ENCODE measurements at places on chromosomes 7 and 10. TPM values are rescaled to one million over a fixed set of nuclear protein-coding genes. Genes with fewer than 3 reads are reported as not detected.

DNA sequence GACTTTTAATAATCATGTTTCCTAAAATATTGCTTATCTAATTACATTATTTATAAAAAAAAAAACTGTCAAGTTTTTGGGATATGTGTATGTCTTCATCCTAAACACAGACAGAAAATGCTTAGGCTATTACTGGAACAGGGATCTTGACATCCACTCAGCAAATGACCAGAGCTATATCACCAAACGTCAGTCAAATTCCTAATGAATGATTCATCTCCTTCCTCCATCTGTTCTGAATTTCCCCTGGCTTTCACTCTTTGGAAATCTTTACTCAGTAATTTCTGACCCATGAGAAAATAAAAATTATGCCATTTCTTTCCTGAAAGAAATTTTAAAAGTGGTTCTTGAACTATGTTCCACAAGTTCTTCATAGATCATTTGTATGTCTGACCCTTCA lies 552.4 kb upstream of the KCND2 start:
- H3K4me3 ChIP-seq, result no peak overlapping the region
- H3K4me1 ChIP-seq, result no peaks in the 10 kb centered on the region
- H3K27me3 ChIP-seq, result no peaks in the 10 kb centered on the region
- no peak for DNase-seq
- H3K36me3 ChIP-seq, result no peaks in the 10 kb centered on the region

DNA sequence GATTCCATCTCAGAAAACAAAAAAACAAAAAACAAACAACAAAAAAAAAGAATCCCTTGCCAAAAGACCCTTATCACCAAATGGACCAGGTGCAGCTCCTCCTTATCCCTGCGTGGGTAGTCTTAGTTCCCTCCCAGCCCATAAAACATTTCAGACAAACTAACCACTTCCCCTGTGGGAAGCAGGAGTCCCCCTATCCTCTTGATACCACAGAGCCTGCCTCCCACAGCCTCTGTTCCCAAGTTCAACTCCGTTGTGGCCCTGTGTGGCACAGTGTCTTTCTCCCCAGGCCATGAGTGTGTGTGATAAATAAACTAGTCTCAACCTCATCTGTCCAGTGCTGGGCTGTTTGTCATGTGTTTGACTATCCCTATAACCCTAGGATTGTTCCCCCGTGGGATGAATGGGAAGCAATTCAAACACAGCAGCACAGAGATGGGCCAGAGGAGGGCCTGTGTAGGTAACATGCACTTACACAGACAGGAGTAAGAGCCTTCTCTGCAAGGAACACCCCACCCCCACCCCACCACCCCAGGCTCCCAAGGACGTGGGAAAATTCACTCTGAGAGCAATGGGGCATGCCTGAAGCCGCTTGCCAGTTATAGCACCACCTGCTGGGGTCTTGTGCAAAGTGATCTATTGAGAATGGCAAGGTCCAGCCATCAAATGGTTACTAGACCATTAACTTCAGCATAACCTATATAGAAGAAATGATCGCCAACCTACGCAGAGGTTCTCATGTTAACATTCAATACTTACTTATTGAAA lies 147.1 kb upstream of the GHITM start:
- no peak overlapping the region for H3K27ac ChIP-seq
- peaks cover 6% of the 10 kb centered on the region for H3K4me1 ChIP-seq
- no peak overlapping the region for H3K4me3 ChIP-seq

- no peak overlapping the region for H3K4me3 ChIP-seq
- no peak for DNase-seq
- no peaks in the 10 kb centered on the region for H3K36me3 ChIP-seq
- H3K4me1 ChIP-seq, result peaks cover 5% of the 10 kb centered on the region
Measured at GRCh38 chr10:71779641-71780040, 6.3 kb upstream of the VSIR start.

The GBX1 gene
- total RNA-seq, result not detected

The GNAT3 gene
- total RNA-seq, result not detected

The ANXA8L1 gene
- total RNA-seq, result not detected

- H3K4me3 ChIP-seq, result no peak overlapping the region
- no peaks in the 10 kb centered on the region for H3K27me3 ChIP-seq
- DNase-seq, result no peak
- H3K4me1 ChIP-seq, result no peaks in the 10 kb centered on the region
Measured at GRCh38 chr7:45882465-45882810, 5.8 kb upstream of the IGFBP1 start.

The GSTO2 gene
- total RNA-seq, result 16.3 TPM
